ENCODE measurements at places on chromosomes 12 and 14. TPM values are rescaled to one million over a fixed set of nuclear protein-coding genes. Genes with fewer than 3 reads are reported as not detected.

Gene DACT1
- 0.81 TPM for total RNA-seq

Gene DLK1
- total RNA-seq: 0.44 TPM

Gene MUCL1
- total RNA-seq: not detected

Gene EML1
- total RNA-seq: 40.3 TPM

Gene BAZ1A
- total RNA-seq: 25.0 TPM

Gene SLC25A3
- total RNA-seq: 713 TPM

Gene KCNJ8
- total RNA-seq: 0.41 TPM

Gene TMTC3
- 8.2 TPM for total RNA-seq

Gene DPPA3
- not detected for total RNA-seq

Gene PELI2
- 0.77 TPM for total RNA-seq
